ENCODE measurements at places on chromosomes 2 and 18. TPM values are rescaled to one million over a fixed set of nuclear protein-coding genes. Genes with fewer than 3 reads are reported as not detected.

DNA sequence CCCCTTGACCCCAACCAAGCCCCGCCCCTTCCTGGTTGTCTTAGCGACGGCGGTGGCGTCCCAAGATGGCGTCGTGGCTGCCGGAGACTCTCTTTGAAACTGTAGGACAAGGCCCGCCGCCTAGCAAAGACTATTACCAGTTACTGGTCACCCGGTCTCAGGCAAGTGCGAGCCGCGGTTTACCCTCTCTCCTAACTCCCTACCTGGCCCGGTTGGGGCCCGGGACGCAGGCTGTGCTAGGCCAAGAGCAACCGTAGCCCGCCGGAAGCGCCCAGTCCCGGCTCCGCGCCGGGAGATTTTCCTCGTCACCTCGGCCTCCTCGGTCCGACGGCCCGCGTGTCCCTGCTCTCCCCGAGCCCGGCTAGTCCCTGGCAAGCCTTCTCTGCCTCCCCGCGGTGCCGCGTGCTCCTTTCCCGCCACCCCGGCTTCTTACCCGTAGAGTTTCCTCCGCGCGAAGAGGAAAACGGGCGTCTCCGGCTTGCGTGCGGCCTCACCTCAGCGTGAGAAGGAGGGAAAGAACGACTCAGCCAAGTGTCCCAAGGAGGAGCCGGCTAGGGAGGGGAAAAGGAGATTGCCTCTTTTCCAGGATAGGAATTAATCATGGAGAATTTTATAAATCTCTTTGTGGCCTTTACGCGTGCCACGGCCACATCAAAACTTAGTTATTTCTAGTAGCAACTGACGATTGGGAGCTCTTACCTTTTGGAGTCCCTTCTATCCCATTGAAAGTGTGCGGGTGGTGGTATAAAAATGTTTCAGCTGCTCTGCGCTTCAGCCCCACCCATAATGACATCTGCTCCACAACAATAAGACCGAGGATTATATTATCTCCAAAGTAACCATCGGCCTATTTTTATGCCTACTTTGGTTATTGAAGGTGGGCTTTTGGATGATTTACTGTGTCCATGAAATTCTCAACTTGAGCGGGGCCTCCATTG is at the start of gene FBXO36:
FBXO36 (plus strand) TSS at position 55 of the 938 bp plus-strand sequence; CDS start at position 66, 11 bp downstream.
- no peak for DNase-seq

DNA sequence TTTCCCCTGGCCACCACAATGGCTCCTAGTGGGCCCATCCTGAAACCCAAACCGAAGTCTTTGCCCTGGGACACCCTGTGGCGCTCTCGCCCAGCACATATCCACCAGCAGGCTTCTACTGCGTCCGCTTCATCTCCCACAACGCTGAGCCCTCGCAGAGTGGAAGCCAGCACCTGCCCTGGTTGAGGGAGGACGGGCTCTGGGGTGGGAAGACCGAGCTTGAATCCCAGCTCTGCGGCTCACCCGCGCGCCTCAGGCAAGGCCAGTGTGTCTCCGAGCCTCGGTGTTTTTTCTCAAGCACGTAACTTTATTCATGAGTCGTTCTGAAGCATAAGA is 15.6 kb downstream of the KLF11 start:
- no peak for DNase-seq

DNA sequence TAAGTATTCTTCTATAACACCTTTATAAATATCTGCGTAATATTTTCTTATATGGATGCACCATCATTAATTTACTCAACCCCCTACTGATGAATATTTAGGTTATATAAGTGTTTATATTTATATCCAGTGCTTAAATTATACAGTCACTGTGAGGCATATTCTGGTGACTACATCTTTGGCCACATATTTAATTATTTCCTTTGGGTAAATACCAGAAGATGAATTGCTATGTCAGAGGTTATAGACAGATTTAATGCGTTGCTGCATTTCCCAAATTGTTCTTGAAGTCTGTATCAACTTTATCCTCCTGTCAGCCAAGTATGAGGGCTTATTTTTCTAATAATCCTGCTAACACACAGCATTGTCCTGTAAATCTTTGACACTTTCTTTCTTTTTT is 18.7 kb downstream of the DYSF start:
- DNase-seq = no peak

- no peak for DNase-seq
Observed at GRCh38 chr2:222892321-222892720, 31.5 kb downstream of the ACSL3 start.

- no peak for DNase-seq
Observed at GRCh38 chr2:217666338-217666737, 336.5 kb downstream of the TNS1 start.

DNA sequence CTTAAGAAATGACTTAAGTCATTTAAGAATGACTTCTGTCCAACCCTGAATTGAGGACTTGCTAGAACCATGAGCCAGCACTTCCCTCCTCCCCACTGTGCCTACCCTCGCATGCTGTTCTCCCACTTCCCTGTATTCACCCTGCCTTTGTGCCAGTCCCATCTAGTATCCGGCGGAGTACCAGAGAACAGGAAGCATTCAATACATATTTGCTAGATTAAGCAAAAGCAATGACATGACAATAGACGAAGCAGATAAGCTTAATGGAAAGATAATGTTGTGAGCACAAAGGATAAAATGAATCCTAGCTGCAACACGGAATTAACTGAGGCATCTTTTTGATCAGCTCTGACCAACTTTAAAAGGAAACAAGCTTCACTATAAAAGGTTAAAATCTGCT is 328.5 kb downstream of the TDRD15 start:
- DNase-seq = no peak

DNA sequence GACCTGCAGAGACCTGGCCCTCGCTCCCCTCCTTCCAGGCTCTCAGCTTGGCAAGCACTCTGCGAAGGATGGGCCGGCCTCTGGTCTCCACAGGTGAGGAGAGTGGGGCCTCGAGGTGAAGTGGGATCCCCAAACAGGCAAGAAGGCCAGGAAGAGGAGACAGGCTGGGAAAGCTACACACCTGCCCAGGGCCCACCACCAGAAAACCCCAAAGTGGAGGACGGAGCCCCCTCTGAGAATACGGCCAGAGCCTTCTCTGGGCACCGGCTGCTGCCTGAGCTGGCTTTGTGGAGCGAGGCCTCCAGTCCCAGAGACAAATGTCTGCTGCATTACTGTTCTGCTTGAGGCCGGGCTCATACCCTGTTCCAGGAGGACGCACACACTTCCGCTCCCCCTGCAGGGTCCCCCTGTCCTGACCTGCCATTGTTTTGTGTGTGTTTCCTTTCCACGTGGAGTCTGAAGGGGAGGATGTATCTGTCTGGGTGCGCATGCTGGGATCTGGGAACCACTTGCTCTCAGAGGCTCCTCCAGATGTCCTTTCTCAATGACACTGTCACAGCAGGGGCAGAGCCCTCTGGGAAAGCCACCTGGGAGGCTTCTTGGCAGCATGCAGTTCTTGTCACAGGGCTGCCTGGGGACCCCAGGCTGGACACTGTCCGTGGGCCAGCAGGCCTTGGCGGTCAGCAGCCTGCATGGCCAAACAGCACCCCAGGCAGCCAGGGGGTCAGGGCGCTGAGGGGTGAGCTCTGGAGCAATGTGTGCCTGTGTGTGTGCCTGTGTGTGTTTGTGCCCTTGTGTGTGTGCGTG is 20.8 kb downstream of the KCNF1 start:
- DNase-seq = no peak

The NOP58 gene
- polyA plus RNA-seq = 22.3 TPM

The AQP12A gene
- polyA plus RNA-seq = not detected

Data from BJ (cell line).